GM06990 (cell line): ENCODE measurements at places on chromosomes 6 and 20.

GRCh38 chr20:36461600-36462439 lies 79.5 kb upstream of the MYL9 start:
- peak; percentile 56 for DNase-seq

DNA sequence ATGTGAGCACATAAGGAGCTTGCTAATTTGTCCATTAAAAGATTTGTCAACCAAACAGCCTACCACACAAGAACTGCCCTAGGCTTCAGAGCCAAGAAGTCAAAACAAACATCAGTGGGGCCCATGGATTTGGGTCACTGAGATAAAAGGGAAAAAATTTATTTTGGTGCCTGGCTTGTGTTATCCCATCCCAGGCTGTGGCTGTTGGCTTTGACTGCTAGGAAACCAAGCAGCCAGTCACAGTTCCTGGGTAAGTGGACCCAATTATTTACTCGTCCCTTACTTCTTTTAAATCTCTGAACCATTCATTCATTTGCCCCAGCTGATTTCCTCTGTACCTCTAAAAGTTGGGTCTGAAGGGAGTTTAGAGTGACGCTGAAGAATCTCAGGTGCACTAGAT lies 41.3 kb downstream of the EDN1 start:
- DNase-seq: no peak

- no peak for DNase-seq
Observed at GRCh38 chr6:33440649-33441309, 13.6 kb upstream of the ZBTB9 start.

GRCh38 chr6:99282479-99283062 lies 66.9 kb downstream of the FAXC start:
- no peak for DNase-seq

- DNase-seq: no peak
Observed at GRCh38 chr20:42295592-42295991, 677.4 kb upstream of the CHD6 start.

DNA sequence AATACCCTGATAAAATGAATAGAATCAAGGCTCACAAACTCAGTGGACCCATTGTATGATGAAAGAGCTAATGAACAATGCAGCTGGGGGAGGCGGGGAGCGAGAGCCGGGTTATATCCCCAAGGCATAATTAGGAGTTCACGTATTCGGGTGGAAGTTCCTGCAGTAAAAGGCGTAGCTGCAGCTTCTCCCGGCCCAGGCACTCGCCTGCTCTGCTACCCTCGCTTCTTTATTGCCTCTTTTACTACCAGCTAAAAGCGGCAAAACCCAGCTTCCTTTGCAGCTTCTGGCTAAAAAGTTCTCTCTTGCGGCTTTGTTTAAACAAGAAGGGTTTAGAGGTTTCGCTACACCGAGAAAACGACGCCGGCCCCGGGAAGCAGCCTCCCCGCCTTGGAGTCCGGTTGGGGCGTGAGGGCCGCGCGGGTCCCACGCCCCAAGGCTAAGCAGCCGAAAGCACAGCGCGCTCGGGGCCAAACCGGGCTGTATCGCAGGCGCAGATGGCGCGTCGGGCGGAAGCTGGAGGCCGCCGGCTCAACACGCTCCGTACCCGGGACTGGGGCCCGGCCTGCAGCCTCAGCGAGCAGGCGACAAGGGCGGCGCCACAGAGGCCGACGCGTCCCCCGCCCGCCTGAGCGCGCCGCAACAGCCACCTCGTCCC lies 1.6 kb downstream of the ZBTB2 start:
- DNase-seq: no peak

DNA sequence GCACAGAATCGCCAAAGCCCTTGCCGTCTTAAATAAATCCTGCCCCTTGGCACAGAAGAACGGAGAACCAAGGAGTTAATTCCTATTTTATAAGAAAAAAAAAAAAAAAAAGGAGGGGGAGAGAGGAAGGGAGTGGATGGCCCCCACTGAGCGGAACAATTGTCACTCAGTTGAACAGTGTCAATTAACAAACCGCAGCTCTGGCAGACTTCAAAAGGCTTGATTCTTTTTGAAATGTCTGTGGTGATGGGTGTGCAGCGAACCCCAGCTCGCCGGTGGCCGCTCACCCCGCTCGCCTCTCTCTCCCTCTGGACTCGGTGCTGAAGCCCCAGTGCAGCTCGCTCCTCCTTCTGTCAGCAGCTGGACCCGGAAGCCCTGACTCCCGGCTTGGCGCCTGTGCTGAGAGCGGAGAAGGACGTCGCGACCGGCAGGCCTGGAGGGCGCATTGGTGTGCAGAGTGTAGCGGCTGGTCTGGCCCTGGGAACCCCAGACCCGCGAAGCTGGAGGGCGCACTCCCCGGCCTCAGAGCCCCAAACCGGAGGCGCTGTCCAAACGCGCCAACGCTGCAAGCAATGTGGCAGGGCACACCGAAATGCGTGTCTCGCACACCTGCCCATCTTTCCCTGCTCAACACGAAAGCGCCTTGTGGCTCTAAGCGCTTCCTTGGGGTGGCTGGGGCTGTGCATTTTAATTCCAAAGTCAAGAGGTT lies 3.4 kb downstream of the LINC00237 start:
- DNase-seq: peak; percentile 38

DNA sequence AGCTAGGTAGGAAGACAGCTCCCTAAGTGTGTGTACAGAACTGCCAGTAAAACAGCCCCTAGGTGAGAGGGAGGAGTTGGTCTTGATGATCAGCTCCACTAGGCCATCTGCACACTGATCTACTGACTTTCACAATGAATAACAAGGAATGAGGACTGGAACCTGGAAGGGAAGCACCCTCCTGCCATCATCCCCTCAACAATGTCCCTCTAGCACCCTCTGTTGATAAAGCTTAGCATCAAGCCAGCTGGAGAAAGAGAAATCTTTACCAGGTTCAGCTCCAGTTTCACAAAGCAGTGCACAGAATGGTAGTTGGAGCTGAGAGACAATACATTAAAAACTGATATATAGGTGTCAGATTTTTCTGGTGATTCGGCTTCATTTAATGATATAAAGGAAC lies 57.2 kb upstream of the IRAK1BP1 start:
- no peak for DNase-seq

DNA sequence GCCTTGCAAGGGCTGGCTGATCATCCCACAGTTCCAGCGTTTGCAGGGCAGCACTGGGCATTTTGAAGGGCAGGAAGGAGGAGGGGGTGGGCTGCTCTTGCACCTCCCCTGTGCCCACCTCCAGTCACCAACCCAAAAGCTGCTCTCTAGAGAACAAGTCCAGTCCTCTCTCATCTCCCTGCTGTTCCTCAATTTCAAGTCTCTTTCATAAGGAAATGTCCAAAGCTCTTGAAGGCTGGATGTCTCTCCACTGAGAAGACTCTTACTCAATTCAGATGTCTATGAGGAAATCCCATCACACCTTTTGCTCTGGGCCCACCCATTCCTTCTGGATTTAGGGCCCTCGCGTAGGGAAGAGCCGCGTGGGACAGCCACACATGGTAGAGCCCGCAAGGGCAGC lies 31.7 kb downstream of the WRNIP1 start:
- DNase-seq: no peak

- DNase-seq: peak; percentile 40
Observed at GRCh38 chr20:4989570-4989969, 11.7 kb downstream of the SLC23A2 start.

DNA sequence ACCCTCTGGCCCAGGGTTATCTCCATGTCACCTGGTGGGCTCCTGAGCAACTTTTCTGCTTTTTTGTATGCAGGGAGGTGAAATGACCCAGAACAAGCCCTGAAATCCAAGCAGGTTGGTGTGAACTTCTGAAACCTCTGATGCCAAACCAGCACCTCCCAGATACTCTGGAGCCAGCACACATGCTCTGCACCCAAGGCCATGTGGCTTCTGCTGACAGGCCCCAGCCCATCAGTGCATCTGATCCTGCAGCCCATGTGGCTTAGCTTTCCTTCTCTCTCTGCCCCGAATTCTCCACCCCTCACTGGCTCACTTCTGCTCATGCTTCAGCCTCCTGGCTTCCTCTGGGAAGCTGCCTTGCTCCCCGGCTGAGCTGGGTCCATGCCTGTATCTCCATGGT lies 59.3 kb upstream of the RPS6KA2 start:
- DNase-seq: no peak

GRCh38 chr6:141878686-141879085 lies 254.0 kb upstream of the GJE1 start:
- DNase-seq: no peak

DNA sequence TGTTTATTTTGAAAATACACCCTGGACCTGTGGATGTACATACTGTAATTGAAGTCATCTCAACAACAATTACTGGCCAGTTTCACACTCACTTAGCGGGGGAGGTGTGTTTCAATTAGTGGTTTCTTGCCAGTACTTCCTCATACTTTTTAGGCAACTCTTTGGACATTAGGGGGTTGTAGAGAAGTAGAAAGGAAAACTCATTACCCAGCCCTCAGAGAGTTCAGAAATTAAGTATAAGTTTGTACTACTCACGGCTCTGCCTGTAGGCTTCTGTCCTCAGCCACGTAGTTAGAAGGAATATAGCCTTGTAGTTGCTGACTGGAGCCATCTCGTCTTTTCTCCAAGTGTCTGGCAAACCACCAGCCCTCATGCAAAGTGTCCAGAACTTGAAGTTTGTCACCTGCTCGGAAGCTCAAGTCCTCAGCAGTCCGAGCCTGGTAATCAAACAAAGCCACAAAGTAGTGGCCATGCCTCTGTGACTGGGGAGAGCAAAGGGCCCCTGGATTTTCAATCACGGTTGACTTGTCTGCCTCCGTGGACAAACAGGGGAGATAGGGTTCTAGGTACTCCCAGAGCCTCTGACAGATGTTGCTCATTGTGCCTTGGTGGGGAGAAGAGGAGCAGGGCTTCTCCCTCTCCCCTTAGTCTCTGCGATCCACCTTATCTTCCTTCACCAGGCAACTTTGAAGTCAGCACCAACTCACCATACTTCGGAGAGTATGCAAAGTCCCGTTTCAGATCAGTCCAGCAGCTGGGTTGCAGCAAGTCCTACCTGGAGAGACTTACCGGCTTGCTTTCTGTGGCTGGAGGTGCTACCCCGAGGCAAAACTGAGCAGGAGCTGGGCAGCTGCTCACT lies 749 bp downstream of the FRK start:
- DNase-seq: peak; percentile 40

GRCh38 chr20:63101781-63102720 lies 95.3 kb upstream of the BHLHE23 start:
- peak; percentile 72 for DNase-seq

DNA sequence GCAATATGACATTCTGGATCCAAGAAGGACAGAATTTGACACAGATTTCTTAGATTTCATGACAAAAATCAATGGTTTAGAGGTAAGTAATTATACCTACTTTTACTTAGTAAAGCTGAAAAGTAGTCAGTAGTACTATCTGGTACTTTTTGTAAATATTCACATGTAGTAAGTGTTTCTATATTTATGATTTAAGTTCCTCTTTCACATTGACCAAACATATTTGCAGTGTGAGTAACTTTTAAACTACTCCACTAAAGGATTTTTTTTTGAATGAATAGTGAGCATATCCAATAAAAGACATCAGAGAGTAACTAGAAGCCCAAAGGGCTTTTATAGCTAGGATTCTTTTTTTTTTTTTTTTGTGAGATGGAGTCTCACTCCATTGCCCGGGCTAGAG lies 60.8 kb downstream of the DNAH8 start:
- peak; percentile 71 for DNase-seq

- no peak for DNase-seq
Observed at GRCh38 chr6:8707956-8708772, 272.8 kb upstream of the SLC35B3 start.

DNA sequence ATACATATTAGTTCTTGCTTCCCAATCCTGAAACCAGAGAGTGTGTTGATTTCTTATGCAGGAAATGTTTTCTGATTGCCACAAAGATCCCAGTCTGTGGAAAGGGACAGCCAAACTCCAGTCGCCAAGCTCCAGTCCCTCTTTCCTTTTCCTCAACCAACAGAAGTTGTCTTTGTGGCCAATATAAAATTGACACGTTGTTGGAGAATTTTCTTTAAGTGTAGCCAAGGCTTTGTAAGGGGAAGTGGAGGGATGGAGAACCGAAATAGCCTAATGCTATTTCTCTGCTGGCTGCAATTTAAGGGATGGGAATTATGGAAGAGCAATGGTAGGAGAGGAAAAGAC lies 5.4 kb downstream of the ADGRB3 start:
- DNase-seq: no peak

DNA sequence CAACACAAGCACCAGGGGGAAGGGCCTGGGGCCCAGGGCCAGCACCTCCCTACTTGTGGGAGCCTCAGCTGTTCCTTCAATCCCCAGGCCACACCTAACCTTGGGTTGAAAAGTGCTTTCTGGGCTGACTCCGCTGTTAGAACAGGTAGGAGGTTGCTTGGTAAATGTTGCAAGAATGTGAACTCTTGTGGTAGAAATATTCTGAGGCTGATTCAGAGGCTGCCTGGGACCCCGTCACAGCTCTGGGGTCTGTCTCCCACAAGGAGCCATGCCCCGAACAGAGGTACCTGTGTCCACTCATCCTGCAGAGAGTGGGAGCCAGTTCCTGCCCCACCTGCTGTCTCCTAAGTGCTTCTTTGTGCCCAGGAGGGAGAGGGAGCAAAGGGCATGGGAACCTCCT lies 14.4 kb upstream of the MAS1L start:
- DNase-seq: no peak

DNA sequence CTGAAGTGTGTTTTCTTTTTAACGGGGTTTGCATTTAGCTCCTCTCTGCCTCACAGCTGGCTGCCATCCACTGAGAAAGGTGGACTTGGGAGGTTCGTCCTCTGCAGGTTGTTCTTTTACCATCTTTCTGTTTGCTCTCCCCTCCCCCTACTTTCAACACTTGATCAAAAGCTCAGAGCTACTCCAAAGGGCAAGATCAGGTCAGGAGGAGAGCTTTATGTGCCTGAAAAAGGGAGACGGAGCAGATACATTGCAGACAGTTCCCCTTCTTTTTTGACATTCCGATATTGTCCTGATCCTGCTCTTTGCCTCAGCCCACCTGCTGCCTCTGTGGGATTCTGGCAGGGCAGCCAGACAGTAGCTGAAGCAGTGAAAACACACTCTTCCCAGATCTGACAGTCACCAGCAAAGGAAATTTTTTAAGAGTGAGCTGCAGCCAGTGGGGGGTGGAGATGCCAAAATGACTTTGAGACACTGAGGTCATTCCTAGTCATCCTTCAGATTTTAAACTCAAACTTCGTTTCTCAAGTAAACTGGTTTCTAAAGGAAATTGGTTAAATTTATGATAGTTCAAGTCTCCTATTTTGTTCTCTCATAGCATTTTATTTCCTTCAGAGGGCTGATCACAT lies 26.5 kb downstream of the SMLR1 start:
- no peak for DNase-seq

- no peak for DNase-seq
Observed at GRCh38 chr6:119431799-119432198, 82.2 kb upstream of the MAN1A1 start.

DNA sequence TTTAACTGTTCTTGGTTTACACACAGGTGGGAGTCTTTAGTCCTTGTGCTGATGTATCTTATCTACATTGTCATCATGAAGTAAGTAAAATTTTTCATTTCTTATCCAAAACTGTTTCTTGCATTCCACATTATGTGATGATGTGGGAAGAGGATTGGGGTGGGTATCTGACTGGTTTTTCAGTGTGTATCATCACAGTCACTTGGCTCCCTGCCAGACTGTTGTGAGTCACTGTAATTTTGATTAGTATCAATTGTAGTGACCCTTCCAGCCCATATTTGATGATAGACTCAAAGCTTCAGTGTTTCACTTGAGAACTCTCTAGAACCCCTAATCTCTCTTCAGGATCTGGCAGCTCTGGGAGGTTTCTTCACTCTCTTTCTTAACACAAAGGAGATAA lies 84.5 kb upstream of the RIN2 start:
- no peak for DNase-seq

GRCh38 chr6:2958776-2959175 lies 12.6 kb downstream of the SERPINB6 start:
- DNase-seq: no peak
